ENCODE measurements at places on chromosomes 7 and 10. TPM values are rescaled to one million over a fixed set of nuclear protein-coding genes. Genes with fewer than 3 reads are reported as not detected.

Gene SFRP5
- total RNA-seq: not detected

Gene KCP
- not detected for total RNA-seq

Gene MET
- 49.4 TPM for total RNA-seq

Gene OR6V1
- total RNA-seq: not detected

Gene IDI2
- total RNA-seq: not detected

Gene LBX1
- 2.0 TPM for total RNA-seq
